Activated T-helper 2 cell treated with anti-CD3 and anti-CD28 coated beads, Interferon-gamma antibody, Interleukin-2, Interleukin-4, amounts not matched to agents 10 μg/mL and 5 μg/mL and 100 μg/mL, durations not matched to agents 14 hours and 24 hours and 36 hours (primary cell): ENCODE measurements at places on chromosomes 12 and 14. TPM values are rescaled to one million over a fixed set of nuclear protein-coding genes. Genes with fewer than 3 reads are reported as not detected.

IRAK3 gene
- 0.91 and 1.2 TPM in 2 replicates for total RNA-seq

P2RX4 gene
- total RNA-seq = 25.1 and 25.2 TPM in 2 replicates

CCDC177 gene
- total RNA-seq = 0.05 TPM in 1 of 2 replicates, not detected in the other

DNA sequence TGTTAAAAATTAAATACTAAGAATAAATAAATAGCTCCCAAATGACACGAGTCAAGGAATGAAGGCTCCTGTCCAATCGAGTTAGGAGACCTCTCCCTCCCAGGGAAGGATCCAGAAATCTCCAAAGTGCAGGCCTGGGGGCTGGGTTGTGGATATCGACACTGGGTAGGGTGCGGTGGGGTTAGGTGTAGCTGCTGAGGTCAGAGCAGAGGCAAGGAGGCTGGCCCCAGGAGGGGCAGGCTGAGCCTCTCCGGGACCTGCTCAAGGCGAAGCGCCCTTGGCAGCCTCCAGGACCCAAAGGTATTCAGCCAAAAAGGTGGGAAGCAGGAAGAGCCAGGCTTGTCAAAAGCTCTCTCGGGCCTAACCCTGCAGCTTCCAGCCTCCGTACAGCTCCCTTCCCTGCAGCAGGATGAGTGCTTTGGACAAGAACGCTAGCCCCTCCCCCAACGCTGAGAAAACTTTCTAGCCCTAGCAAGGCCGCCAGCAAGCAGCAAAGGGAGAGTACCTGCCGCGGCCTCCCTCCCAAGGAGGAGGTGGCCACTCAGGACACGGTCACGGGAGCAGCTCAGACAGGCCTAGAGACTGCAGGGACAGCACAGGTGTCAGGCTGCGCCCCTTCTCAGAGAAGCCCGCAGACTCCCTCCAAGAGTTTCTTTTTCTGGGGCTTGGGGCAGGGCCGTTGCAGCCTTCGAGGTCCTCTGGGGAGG lies 3.7 kb upstream of the PNMA1 start:
- no peak for DNase-seq

DNA sequence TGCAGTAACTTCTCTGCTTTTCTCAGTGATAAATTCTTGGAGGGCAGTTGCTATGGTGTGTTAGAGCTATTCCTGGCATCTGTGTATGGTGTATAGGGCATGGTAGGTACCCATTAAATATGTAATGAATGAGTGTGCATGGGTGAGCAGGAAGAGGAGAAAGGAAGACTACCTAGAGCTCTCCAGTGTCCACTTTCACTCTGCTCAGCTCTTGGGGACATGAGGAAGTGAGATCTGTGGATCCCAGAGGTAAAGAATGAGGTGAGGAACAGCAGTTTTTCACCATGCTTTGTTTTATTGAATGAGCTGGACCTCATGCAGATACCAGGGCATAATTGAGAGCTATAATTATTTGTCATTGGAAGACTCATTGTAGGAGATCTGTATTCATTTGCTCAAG lies 444.8 kb upstream of the RGS6 start:
- no peak for DNase-seq

GRCh38 chr12:32400114-32400672 lies 835 bp downstream of the FGD4 start:
- no peak for DNase-seq

GRCh38 chr12:77723308-77723707 lies 107.4 kb upstream of the NAV3 start:
- DNase-seq = no peak

- DNase-seq = no peak
Observed at GRCh38 chr12:116338064-116338846, 60.8 kb upstream of the MED13L start.

YARS2 gene
- 29.3 and 30.3 TPM in 2 replicates for total RNA-seq

GRCh38 chr12:46388427-46389021 lies 16.0 kb upstream of the SLC38A2 start:
- no peak for DNase-seq

- no peak for DNase-seq
Observed at GRCh38 chr12:82176026-82176425, 182.2 kb downstream of the CCDC59 start.

DNA sequence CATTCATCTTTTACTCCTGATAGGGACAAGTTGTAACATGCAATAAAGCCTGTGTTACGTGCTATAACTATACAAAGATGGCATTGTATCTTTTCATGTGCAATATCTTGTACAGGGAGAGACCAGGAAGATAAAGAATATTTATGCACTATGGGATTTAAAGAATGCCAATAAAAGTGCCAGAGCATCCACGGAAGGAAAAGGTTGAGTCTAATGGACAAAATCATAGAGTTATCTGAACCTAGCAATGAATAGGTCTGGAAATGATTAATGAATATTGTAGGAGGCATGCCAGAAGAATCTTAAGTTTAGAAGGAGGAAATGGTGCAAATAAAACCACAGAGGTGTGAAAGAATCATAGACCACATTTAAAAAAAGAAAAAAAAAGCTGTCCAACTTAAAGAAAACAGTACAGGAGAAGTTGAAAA lies 263.9 kb downstream of the KCNC2 start:
- no peak for DNase-seq

GRCh38 chr12:18254081-18254480 lies 7.2 kb upstream of the PIK3C2G start:
- DNase-seq = no peak

DNA sequence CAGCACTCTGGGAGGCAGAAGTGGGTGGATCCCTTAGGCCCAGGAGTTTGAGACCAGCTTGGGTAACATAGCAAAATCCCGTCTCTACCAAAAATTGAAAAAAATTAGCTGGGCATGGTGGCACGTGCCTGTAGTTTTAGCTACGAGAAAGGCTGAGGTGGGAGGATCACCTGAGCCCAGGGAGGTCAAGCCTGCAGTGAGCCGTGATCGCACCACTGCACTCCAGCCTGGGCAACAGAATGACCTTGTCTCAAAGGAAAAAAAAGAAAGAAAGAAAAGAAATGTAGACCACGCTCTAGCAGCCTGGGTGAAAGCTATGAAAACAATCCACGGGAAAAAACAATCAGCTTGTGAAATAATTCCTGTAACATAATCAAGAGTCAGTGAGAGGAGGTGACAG lies 29.0 kb downstream of the SARNP start:
- DNase-seq = no peak

CBLN3 gene
- total RNA-seq = 5.4 and 5.5 TPM in 2 replicates

ALDH2 gene
- 0.11 and 0.34 TPM in 2 replicates for total RNA-seq

DNA sequence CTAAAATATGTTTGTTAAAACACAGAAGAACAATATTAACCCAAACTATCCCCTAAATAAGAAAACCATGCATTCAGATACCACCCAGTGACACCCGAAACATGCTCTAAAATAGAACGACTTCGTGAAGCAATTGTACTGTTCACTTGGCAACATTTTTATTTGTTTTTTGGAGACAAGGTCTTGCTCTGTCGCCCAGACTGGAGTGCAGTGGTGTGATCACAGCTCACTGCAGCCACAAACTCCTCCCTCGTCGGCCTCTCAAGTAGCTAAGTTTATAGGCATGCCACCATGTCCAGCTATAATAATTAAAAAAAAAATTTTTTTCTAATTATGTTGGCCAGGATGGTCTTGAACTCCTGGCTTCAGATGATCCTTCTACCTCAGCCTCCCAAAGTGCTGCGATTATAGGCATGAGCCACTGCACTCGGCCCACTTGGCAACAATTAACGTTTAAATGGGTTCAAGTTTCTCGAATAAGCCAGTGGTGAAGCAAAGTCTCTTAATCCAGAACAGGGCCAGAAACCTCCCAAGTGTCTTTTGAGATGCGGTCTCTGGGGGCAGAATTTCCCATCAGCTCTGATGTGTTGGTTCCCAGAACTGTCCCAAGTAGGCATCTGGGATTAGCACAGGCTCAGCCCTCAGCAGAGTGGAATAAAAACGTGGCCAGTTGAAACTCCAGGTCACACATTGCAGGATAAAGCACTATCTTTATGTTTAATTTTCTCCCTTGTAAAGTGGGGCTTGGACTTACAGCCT lies 74.5 kb downstream of the TMCC3 start:
- DNase-seq = no peak

DNA sequence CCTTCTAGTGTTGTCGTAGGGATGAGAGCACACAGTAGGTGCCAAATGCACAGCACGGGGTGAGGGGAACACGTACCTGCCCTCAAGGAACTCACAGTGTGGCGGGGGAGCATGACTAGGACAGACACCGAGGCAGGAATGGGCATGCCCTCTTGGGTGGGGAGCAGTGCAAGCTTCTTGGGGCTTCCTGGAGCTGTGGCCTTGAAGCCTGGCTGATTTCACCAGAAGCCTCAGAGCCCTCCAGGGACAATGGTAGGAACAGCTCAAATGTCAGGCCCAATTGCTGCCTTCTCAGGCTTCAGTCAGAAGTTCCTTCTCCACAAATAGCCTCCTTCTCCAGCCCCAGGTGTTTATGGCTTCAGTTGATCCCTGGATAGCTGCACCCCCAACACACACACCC lies 43.4 kb downstream of the TEAD4 start:
- no peak for DNase-seq

KERA gene
- not detected in 2 replicates for total RNA-seq
